ENCODE measurements at places on chromosomes 2 and 18.

DNA sequence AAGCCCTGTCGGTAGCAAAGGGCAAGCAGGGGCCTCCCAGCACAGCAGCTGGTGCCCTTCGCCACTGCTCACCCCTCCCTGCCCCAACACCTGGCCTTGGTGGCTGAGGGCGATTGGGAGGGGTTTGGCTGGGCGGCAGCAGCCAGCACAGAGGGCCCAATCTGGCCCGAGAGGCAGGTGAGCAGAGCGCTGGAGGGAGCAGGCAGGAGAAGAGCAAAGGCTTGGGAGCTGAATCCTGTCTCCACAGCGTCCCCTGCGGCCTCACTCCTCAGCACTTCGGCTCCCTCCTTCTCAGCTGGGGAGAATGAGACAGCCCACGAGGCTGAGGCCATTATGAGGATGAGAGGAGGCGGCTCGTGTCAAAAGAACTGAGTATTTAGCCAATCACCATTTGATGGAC, 74.9 kb upstream of the TAF1B start:
- DNase-seq: no peak

- no peak for DNase-seq
Observed at GRCh38 chr2:171529914-171530313, 7.6 kb downstream of the CYBRD1 start.

- no peak for DNase-seq
Observed at GRCh38 chr2:198164843-198165242, 360.4 kb downstream of the PLCL1 start.

DNA sequence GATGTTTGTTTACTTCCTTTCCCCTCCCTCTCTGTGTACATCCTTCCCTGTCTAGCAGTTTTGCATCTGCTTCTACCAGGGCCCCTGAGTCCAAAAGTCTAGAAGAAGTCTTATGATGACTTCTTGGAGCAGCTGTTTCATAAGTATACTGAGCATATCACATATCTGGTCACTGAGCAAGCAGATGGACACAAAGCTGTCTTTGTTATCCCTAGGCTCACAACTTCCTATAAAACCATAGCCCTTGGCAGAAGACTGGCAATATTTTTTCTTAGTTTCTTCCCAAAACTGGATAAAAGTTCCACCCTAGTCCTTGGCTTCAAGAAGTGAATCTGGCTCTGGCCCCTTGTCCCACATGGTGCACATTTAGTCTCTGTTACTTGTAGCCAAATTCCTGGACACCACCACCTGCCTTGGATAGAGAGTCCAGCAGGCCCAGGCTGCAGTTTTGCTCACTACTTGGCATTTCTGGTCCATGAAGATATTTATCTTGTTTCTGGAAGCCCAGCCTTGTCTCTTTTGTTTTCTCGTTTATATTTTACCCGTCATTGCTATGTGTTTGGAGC, 22.5 kb downstream of the THOC1 start:
- DNase-seq: no peak

- no peak for DNase-seq
Observed at GRCh38 chr2:157291018-157291417, 33.5 kb downstream of the GALNT5 start.

- DNase-seq: no peak
Observed at GRCh38 chr18:34951625-34952379, 89.4 kb upstream of the MAPRE2 start.

- DNase-seq: no peak
Observed at GRCh38 chr2:12971581-12972365, 255.0 kb downstream of the TRIB2 start.

- no peak for DNase-seq
Observed at GRCh38 chr2:165560377-165560988, 91.0 kb downstream of the CSRNP3 start.

- no peak for DNase-seq
Observed at GRCh38 chr2:171541202-171541887, 19.1 kb downstream of the CYBRD1 start.

DNA sequence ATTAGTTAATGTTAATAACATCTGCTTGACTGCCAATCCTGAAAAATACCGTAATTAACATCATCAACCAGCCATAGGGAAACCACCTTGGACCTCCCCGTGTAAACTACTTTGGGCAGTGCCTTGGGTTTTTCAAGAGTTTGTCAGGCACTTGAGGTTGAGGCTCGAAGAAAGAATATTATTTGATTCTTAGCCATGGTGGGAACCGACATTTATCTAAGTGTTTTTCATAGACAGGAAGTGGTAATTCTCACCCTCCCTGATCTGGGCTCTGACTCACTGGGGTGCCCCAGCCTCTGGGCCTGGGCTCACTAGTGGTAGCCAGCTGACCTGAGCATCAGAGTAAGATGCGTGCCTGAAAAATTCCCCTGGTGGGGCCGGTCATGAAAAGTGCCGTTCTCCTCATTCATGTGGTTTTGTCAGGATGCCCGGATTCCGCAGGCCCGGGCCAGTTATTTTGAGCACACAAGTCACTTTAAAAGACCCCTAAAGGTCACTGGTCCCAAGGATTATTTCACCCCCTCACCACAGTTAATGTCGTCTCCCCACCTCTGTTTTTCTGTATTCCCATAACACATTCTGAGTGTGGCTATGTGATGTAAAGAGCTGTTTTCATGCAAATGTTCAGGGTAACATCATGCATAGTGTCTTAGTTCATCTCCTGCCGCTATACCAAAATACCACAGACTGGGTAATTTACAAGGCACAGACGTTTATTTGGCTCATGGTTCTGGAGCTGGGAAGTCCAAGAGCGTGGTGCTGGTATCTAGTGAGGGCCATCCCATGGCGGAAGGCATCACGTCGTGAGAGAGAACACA, 21.6 kb upstream of the SPATA3 start:
- peak; percentile 52 for DNase-seq

DNA sequence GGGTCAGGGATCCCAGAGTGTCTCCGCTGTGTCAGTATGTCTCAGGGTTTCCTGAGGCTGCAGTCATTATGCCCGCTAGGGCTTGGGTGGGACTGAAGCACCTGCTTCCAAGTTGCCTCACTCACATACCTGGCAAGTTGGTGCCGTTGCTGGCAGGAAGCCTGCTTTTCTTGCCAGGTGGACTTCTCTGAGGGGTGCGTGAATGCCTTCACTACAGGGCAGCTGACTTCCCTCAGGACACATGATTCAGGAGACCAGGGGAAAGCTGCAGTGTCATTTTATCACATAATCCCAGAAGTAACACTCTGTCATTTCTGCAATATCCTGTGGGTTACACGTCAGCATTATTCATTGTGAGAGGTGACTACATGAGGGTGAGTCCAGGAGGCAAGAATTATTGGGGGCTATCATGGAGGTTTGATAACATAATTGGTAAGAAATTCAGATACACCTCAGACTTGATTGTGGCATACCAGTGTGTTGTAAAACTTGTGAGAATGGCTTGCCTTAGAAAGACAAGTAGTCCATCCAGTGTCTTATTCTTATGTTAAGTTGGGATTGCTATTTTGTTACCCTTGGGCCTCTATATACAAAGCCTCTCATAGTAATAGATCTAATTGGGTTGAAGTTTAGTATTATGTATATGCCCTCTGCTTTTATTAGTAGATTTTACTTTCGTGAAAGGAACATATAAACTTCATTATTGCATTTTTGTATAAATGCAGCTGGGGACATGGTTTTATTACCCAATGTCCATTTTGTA, 44.1 kb downstream of the NEDD4L start:
- no peak for DNase-seq

- DNase-seq: no peak
Observed at GRCh38 chr2:227103583-227103982, 60.4 kb downstream of the COL4A4 start.

DNA sequence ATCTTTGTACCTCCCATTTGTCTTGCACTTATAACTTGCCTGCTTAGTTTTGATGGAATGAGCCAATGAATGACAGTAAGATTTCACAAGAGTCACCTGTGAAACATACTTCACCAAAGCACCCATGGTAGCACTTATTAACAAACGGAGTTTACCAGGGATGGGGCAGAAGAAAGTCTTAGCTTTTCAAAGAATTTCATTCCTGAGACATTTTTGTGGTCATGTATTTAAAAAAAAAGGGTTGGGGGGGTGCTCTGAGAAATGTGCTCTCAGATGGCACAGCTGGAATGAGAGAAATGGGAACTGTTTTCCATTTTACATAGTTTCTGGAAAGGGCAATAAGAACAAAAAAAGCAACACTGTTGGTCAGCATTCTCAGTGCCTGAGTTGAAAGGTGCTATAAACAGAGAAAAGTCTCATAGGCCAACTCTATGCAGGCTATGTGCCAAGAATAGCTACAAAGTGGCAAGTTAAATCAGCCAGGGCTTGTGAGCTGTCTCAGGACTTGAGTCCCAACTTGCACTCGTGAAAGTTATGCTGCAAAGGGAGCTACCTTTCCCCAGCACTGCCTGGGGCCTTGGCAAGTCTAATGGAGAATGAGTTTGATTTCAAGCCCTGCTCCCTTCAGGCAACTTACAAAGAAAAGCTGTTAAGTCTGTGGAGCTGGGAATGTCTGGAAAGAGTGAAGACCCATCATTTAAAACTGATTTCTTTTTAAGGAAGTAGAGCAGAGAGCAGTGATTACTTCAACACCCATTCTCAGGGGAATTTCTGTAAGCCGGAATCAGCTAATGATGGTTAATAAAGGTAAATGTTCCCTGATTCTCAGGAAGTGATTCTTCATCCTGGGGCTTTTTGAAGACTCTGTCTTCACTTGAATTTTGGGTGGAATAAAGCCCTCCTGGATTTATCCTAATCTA, 170.6 kb downstream of the SLC8A1 start:
- DNase-seq: no peak

DNA sequence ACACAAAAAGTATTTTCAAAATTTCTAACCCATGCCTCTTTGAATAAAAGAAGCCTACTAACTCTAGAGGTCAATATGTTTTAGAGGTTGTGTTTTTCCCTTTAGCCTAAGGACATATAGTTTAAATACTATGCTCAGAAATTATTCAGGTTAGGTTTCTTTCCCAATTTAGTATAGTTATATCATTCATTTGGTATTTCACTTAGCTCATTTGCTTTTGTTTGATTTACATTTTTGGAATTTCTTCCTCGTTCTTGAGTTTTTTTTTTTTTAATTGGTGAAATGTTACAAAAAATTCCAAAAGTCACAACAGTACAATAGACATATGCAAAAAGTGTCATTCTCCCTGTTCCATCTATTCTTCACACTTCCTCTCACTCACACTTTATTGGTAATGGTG, 371.3 kb upstream of the TNP1 start:
- DNase-seq: no peak

DNA sequence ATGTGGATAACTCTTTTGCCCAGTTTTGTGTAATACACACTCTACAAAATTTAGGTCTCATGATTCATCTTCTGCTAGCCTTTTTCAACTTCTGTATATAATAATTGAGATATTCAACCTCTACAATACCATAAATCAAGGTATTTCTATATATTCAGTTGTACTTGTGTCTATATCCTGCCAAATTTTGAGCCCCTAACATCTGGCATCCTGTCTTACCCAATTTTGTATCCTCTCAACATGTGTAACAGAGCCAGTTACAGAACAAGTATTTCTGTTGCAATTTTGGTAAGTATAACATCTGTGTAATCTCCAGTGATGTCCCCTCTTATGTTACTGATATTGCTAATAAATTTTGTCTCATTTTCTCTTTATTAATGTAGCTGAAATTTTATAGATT, 145.8 kb downstream of the TRIB2 start:
- DNase-seq: no peak

DNA sequence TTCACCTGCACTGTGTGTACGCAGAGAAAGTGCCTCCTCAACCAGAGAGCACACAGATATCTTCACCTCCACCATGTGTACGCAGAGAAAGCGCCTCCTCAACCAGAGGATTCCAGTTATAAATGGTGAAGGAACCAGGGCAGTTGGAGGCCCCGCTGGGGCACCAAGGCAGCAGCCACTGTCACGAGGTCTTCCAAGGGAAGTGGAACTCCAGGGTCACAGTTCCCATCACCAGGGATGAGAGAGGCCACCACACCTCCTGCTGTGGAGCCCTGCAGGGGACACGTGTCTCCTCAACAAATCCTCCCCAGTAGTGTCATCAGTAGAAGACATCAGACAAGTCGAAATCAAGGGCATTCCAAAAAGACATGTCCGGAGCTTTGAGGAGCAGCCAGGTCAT, 28.2 kb upstream of the NFATC1 start:
- DNase-seq: no peak

- no peak for DNase-seq
Observed at GRCh38 chr18:77859634-77860033, 610.0 kb downstream of the GALR1 start.

DNA sequence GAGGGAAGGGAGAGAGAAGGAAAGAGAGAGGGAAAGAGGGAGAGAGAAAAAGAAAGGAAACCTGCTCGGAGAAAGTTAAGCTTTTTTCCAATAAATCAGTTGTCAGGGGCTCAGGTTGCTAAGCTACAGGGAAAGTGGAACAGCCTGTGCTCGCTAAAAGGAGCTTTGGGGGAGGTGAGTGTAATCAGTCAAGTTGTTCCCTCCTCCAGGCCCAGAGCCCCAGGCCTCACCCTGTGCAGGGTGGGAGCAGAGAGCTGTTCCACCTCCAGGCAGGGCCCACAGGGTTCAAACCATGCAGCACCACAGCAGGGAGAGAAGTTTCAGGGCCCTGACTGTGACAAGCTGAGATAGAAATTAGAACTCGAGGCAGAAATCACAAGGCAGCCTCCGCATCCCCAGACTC, 56.4 kb upstream of the PPP1CB start:
- no peak for DNase-seq

GRCh38 chr2:11865805-11866204, 119.4 kb downstream of the LPIN1 start:
- no peak for DNase-seq

GRCh38 chr2:234033174-234033573, 17.3 kb upstream of the SPP2 start:
- no peak for DNase-seq

DNA sequence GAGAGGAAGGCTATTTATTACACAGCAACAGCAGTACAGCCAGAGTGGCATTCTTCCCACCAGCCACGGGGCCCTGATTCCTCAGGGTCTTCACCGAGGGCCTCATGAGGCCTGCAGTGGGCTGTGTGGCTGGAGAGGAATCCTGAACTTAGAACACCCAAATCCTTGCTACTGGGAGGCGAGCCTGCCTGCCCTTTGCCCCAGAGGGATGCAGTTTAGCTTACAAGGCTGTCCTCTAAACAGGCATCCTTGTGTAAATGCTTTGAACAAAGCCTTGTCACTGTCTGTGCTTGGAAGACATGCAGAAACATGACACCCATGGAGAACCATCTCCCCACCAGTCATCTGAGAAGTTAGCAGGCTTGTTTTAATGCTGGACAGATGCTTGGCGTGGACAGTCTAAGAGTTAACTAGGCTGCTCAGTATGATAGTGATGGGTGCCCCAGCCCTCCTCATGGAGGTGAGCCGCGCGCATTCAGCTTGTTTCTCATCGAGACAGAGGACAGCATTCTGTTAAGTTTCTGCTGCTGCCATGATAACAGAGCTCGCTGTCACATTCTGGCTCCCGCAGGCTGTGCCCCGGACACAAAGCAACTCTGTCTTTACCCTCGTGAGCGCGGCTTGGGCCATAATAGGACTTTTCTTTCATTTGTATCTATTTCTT, 42.9 kb downstream of the ADI1 start:
- no peak for DNase-seq
